H4 (cell line): ENCODE measurements at places on chromosomes 13 and 19.
A peak's percentile ranks its signal among the peaks of the same experiment; 100 is the strongest.

GRCh38 chr13:103941506-103942140, 875.4 kb upstream of the SLC10A2 start:
- no peak for DNase-seq

DNA sequence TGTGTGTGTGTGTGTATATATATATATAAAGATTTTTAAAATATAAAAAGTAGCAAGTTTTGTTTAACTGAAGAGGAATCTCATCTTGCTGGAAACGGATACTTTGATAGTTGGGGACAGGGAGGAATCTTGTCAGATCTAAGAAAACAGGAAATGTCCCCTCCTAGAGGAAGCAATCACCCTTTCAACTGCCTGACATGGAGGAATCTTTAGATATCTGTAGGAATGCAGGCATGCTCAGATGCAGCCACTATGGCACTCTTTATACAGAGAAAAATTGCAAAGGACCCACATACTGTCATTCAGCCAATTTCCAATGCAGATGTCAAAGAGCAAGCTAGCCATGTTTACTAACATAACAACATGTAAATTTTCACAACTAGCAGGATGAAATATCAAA, 38.8 kb downstream of the ZNF611 start:
- DNase-seq, result no peak

- DNase-seq, result no peak
These were observed 417.6 kb upstream of the PCDH20 start for GRCh38 chr13:61833228-61833627.

DNA sequence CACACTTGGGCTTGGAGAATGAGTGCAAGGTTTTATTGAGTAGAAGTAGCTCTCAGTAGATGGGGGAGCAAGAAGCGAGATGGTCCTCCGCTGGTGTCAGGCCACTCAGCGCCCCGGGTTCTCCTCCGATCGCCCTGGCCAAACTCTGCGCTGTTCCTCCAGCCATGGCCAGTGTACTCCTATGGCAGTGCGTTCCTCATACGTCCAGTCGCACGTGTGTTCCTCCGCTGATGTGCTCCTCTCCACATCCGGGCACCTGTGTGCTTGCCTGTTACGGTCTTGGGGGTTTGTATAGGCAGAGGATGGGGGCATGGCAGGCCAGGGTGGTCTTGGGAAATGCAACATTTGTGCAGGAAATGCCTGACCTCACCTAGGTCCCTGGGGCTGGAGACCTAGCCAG, 1899.4 kb downstream of the PCDH9 start:
- no peak for DNase-seq

- no peak for DNase-seq
These were observed 186.3 kb downstream of the TUBA3C start for GRCh38 chr13:18995259-18995873.

GRCh38 chr19:40510526-40511115, 43.8 kb downstream of the SPTBN4 start:
- DNase-seq, result no peak

- DNase-seq, result peak; percentile 99
These were observed 21.8 kb downstream of the HCN2 start for GRCh38 chr19:611481-611868.

GRCh38 chr19:40908976-40909375, 26.9 kb upstream of the CYP2A7 start:
- peak; percentile 64 for DNase-seq

DNA sequence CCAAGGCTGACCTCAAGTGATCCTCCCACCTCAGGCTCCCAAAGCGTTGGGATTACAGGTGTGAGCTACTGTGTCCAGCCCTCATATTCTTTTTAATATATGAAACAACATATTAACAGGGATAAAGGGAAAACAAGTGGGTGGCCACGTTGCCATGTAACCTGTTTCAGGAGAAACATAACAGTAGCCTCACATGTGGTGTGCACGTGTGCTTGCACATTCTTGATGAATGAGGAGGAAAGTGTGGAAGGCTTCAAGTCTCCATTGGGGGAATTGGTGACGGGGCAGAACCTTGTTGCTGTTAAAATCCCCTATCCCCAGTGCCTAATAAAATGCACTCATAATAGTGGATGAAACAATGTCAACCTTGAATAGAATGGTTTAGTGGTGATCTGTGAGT, 202.3 kb downstream of the MTUS2 start:
- DNase-seq, result no peak

- no peak for DNase-seq
These were observed 32.8 kb upstream of the ZNF850 start for GRCh38 chr19:36805364-36805763.

GRCh38 chr13:75385708-75386083, 96.3 kb downstream of the TBC1D4 start:
- DNase-seq, result no peak

GRCh38 chr13:43880926-43881325, 1.2 kb downstream of the LACC1 start:
- no peak for DNase-seq
